ENCODE measurements at places on chromosomes 7 and 10.
A peak's percentile ranks its signal among the peaks of the same experiment; 100 is the strongest.

- no peak for DNase-seq
Measured at GRCh38 chr7:107387573-107388219, 82.2 kb upstream of the GPR22 start.

DNA sequence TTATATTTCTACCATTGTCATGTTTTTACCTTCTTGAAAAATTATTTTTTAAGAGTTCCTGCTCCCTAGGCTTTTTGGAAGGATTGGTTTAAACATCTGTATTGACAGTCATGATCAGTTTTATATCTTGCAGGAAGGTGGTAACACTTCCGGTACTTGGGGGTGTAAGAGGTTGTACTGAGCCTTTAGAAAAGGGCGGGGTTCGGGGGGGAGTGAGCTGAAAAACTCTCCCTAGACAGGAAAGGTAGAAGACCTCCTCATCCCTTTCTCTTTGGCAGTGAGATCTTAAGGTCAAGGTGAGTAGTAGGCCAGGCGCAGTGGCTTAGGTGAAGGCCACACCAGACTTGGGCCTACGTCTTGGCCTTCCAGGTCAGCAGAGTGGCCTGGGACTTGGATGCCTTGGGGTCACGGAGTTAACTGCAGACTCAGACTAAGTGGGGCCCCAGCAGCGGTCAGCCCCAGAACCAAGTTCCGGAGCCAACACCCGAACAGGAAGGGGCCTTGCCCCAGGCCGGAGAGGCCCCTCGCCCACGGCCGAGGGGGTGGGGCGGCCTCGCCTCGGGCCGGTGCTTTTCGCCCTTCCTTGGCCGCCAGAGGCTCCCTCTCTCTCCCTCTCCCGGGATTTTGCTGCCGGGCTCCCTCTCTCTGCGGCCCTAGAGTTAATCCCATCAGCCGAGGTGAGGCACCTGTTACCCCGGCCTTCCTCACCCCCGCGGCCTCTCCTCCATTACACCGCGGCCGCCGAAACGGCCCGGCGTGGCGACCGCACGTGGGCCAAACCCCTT lies at the start of gene PPP1R9A:
Gene PPP1R9A, plus strand, starts transcription at position 569 of the 785 bp plus-strand sequence. CDS start 2,520 bp downstream, outside the sequence.
- DNase-seq = no peak

DNA sequence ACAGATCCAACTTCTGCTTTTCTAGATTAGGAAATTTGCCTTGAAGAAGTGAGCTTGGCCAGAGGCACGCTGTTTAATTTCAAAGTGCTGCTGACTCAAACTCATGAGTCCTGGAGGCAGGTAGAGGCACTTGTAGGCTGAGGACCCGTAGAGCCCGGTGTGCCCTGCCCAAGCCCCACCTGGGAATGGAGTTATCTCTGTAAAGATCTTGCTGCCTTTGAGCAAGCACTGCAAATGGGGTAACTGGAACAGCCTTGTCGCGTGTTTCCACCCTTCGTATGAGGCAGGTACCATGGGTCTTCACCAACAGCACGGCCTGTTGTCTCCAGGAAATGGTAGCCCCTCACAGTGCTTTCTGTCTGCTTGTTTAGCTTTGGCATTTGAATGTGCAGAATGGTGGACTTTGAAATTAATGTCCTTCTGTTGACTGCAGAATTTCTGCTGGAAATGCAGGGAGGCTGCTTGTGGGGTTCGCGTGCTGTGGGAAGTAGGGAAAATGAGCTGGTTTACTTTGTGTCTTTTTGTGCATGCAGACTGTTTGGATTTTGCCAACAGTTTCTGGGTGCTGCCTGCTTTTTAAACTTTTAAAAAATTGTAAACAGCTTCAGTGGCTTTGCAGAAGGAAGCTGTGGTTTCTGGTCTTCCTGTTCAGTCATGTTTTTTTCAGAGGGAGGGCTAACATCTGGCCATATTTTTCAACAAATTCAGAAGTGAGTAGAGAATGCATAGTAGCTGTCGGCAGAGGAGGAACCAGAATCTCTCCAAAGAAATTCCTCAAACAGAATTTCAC lies 27.2 kb downstream of the CCM2 start:
- DNase-seq = no peak

GRCh38 chr10:126576336-126576735 lies 94.2 kb downstream of the C10orf90 start:
- DNase-seq = no peak

GRCh38 chr10:109928475-109928891 lies 5.2 kb upstream of the XPNPEP1 start:
- DNase-seq = no peak

GRCh38 chr10:27745732-27746396 lies at the start of gene MKX:
Gene MKX (minus strand): TSS chr10:27745819. CDS start chr10:27743415, 2,404 bp downstream.
- peak; percentile 56 for DNase-seq

DNA sequence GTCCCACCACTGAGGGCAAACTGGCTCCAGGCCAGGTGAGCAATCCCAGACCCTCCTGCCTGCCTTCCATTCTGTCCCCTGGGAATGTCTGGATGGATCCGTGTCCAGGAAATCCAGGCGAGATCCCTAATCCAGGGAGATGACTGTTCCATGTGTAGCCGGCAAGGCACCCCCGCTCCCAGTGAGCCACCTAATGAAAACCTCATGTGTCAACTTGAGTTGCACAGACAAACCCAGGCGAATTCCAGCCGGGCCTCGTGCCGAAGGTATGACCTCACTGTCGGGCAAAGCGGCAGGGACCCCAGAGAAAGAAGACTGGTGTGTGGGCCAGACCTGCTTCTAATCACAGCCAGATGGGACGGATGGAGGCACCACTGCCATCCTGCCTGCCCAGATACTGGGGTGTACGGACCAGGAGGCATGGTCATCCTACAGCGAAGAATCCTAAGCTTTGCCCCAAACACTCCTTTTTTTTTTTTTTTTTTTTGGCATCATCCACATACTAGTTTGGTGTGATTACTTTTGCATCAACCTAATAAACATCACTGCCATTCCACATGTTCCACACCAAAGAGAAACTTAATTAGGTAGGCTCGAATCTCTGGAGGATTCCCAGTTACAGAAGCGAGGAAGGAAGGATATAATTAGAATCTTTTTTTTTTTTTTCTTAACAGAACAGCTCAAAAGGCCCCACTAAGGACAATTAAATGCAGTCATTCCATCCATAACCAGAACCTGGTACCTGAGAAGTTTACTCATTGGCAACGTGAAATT lies 313.1 kb downstream of the CALN1 start:
- DNase-seq = no peak

DNA sequence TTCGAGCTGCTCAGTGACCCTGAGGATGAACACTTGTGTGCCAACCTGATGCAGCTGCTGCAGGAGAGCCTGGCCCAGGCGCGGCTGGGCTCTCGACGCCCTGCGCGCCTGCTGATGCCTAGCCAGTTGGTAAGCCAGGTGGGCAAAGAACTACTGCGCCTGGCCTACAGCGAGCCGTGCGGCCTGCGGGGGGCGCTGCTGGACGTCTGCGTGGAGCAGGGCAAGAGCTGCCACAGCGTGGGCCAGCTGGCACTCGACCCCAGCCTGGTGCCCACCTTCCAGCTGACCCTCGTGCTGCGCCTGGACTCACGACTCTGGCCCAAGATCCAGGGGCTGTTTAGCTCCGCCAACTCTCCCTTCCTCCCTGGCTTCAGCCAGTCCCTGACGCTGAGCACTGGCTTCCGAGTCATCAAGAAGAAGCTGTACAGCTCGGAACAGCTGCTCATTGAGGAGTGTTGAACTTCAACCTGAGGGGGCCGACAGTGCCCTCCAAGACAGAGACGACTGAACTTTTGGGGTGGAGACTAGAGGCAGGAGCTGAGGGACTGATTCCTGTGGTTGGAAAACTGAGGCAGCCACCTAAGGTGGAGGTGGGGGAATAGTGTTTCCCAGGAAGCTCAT lies 1.1 kb downstream of the DDIT4 start:
- peak; percentile 82 for DNase-seq

DNA sequence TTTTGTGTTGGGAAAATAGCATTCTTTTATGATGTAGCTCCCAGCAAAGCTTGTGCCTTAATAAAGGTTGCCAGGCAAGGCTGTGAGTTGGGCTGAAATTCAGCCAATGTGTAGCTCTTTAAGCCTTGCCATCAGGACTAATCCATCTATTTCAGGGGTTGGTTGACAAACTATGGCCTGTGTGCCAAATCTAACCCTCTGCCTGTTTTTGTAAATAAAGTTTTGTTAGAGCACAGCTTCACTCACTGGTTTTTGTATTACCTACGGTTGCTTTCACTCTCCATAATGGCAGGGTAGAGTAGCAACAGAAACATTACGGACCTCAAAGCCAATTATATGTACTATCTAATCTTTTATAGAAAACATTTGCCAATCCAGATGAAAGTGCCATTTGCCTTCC lies 638.1 kb upstream of the POT1 start:
- no peak for DNase-seq

GRCh38 chr7:36262309-36263094 lies 109.4 kb downstream of the EEPD1 start:
- no peak for DNase-seq
